ENCODE measurements at places on chromosomes 1 and 21.
A peak's percentile ranks its signal among the peaks of the same experiment; 100 is the strongest.

GRCh38 chr1:27960762-27961645, 1.2 kb downstream of the XKR8 start:
- no peak for DNase-seq

DNA sequence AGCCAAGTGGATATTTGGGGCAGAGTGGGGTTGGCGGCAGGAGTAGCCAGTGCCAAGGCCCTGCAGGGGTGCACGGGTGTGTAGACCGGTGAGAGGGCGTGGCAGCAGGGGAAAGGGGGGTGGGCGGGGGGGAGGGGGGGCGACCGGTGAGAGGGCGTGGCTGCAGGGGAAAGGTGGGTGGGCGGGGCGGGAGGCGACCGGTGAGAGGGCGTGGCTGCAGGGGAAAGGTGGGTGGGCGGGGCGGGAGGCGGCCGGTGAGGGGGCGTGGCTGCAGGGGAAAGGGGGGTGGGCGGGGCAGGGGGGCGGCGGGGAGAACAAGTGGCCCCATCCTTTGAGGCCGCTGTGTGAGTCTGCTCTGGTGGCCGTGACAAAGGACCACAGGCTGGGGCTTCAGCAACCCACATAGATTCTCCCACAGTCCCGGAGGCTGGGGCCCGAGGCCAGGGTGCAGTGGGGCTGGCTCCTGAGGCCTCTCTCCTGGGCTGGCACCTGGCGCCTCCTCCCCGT, 25.8 kb downstream of the RRP1 start:
- DNase-seq: no peak

- no peak for DNase-seq
These were observed 14.0 kb upstream of the SGIP1 start for GRCh38 chr1:66519992-66520391.

DNA sequence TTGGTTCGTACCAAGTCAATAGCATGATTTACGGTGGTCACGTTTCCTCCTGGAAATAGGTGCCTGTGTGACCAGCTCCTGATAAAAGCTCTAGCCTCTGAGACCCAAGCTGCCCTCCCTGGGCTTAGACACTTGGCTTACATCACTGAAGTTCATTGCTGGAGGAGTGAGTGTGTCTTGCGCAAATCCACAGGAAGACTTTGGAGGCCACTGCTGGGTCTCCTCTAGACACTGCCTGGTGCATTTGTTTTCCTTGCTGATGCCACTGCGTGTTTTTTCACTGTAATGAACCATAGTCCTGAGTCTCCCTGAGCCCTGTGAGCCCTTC, 230.6 kb downstream of the DSCAM start:
- no peak for DNase-seq

DNA sequence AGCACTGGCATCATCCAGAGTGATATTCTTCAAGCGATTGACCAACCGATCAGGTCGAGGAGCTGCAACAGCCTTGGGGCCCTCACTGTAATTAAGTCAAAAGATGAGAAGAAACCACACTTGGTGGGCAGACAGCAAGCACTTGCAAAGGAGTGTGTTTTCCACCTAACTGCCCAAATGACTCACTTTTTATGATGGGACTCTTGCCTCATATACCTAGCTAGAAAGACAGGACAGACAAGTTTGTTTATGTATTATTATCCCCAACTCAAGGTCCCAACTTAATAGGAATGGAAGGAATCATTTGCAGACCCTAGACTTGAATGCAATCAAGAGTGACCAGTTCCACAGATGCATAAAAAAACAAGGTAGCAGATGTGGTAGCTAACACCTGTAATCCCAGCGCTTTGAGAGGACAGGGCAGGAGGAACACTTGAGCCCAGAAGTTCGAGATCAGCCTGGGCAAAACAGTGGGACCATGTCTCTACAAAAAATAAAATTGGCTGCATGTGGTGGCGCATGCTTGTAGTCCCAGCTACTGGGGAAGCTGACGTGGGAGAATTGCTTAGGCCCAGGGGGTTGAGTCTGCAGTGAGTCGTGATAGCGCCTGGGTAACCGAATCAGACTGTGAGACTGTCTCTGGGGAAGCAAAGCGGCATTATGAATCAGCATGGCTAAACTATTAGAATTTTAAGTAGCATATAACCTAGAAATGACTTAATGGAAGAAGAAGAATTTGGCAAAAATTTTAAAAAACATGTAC, 2.3 kb upstream of the NRAS start:
- DNase-seq: peak; percentile 40

GRCh38 chr1:159352436-159352835, 50.3 kb downstream of the FCER1A start:
- no peak for DNase-seq

DNA sequence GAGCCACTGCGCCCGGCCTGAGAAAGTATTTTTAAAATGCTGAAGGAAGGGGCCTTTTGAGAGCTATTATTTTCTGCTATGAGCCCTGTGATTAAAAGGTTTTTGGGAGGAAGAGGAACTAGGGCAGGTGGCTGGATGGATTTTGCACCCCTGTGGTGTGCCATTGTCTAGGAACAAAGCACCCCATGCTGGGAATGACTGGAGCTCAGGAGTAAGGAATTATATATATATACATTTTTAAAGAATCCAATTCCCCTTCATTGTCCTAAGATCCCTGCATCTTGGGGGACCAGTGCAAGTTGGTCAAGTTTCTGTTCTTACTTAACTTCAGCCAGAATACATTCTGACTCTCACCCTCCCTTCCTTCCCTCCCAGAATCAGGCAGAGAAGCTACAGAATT, 91.6 kb downstream of the ZNF648 start:
- DNase-seq: no peak

DNA sequence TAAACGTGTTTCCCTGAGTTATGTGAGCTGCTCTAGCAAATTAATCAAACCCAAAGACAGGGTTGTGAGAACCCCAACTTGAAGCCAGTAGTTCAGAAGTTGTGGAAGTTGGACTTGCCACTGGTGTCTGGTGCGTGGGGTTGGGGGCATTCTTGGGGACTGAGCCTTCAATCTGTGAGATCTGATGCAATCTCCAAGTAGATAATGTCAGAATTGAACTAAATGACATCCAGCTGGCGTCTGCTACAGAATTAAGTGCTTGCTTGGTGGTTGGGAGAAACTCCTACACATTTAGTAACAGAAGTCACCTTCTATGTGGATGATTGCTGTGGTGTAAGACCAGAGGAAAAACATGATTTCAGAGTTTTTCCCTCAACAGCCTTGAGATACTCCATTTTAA, 207.4 kb downstream of the FGGY start:
- no peak for DNase-seq

DNA sequence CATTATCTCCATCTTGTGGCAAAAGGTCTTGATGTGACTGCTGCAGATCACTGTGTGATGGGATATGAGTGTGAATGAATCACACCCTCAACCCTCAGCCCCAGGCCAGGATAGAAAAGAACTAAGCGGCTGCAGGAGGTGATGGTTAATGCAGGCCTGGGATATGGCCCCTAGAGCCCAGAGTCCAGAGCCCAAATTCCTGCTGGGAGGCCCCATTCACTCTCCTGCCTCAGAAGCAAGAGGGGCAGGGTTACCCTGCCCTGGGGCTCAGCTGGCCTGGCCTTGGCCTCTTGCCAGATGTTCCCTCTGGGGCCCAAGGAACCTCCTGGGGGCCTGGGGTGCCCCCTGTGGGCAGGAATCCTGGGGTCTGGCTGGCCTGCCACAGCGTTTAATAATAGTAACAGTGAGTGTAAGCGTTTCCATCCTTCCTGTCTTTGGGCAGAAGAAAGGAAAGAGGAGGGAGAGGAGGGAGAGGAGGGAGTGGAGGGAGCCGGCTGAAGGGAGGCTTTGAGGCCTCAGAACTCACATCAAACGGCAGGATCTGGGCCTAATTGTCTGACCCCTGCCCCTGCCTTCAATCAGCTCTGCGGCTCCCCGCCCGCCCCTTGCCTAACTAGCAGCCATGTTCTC, 26.2 kb downstream of the DMAP1 start:
- peak; percentile 38 for DNase-seq

DNA sequence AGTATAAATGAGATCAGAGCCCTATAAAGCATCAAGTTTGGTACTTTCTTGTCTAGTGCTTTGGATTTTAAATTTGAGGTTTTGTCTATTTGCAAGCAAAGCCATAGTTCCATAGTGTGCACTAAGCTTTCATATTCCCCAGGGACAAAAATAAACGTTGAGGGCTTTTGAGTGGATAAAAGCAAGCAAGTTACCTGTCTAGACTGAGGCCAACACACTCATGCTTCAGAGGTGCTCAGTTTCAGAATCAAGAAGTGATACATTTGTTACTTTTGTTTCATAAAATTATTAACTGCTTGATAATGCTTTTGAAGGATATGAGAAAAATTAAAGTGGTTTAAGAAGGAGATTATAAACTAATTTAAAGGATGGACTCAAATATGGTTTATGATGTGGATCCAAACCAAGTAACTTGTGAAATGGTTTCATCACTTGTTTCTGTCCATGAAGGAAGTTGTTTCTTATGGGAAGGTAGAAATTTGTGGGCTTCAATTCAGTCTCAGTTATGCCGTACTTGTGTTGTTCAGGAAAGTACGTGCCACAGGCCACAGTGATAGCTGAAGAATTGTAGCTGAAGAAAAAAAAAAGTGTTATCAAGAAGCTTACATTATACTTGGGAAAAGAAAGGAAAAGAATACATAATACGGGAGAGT, 71.2 kb downstream of the CHRM3 start:
- no peak for DNase-seq

- DNase-seq: no peak
These were observed 646 bp downstream of the IER5 start for GRCh38 chr1:181089017-181089675.

GRCh38 chr21:27564684-27565301, 597.9 kb upstream of the ADAMTS5 start:
- DNase-seq: peak; percentile 62

DNA sequence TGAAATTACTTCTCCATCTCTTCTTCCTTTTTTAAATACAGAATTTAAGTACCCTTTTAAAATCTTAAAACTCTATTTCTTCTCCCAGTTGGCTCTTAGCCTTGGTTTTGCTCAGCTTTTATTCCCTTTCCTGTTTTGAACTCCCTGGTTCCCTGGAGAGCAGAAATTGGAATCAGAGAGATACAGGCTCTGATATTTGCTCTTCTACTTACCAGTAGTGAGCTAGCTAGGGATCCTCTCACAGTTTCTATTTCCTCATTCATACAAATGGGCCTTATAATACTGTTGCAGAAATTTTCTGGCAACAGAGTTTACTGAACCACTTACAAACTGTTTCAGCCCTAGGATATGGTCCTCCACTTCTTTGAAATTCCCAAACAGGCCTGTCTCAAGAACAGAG, 606.3 kb downstream of the NUF2 start:
- no peak for DNase-seq

GRCh38 chr1:248733566-248733965, 22.0 kb downstream of the LYPD8 start:
- no peak for DNase-seq

DNA sequence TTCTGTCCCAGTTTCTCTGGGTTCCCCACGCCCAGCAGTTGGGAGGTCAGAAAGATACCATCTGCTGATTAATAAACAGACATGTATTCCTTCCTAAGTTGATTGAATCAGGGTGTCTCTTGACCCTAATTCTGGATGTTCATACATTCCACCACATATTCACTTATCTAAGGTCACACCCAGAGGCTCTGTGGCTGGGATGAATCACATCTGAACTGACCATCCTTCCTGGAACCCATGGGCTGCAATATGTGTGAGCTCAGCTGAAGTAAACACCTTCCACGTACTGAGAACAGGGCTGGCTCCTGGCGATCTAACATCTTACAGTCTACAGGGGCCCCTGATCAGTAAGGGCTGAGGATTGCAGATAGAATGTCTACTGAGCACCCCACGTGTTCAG, 20.5 kb upstream of the TRABD2B start:
- peak; percentile 98 for DNase-seq

- DNase-seq: no peak
These were observed 366.9 kb downstream of the DPYD start for GRCh38 chr1:97553971-97554370.

- DNase-seq: no peak
These were observed 1.7 kb downstream of the TSPEAR start for GRCh38 chr21:44709426-44710293.

DNA sequence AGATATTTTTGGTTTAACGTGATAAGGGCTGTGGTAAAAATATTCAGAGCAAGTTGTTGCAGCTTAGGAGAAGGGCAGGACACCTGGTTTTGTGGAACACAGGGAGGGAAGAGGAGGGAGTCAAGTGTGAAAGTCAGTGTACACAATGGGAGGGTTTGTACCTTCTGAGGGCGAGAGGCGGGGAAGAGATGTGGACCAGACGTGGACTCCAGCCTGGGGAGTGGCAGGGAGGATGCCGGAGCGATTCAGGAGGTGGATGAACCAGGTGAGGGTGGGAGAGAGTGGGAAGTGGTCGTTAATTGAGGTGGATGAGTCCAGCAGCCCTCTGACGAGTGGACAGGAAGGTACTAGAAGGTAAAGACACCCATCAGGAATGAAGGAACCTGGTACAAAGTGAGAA, 52.2 kb upstream of the IRF2BP2 start:
- DNase-seq: no peak

- no peak for DNase-seq
These were observed 96.1 kb upstream of the PRMT6 start for GRCh38 chr1:106960412-106960811.

- DNase-seq: no peak
These were observed at the start of gene AGRN for GRCh38 chr1:1020000-1020404. Gene AGRN, plus strand, starts transcription at chr1:1020120. Its CDS starts 53 bp downstream, at chr1:1020173.

- no peak for DNase-seq
These were observed 42.4 kb downstream of the OLFML3 start for GRCh38 chr1:114021665-114022099.

DNA sequence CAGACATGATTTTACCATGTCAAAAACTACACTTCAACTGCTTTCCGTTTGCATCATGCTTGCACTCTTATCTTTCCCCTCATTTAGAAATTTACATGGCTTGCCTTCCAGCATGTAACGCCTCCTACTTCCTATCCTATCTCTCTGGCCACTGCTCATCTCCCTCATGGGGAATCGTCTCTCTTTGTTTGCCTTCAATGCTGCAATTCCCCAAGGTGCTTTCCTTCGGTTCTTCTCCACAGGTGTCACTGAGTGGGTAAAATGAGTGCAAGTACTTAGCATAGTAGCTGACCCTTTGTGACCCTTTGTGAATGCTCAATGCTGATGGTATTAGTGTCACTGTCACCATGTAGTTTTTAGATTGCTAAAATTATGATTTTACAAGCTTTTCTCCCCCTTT, 63.1 kb downstream of the APP start:
- no peak for DNase-seq

DNA sequence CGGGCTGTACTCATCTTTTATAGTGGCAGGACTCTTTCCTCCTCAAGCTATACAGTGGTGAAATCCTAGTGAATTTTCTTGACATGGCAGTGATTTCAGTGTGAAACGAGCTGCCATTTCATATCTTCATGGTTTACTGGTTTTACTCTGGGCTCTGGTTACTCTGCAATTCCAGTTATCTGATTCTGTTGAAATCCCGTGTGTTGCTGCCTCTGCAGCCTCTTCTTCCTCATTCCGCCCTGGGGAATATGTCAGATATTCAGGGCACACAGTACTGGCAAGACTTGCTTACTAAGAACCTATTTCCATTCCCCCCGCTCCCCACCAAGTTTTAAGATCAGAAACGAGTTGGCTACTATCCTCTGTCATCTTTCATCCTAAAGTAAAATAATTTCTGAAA, 7.9 kb upstream of the OR2B11 start:
- DNase-seq: peak; percentile 11

GRCh38 chr1:193471981-193472380, 285.6 kb upstream of the B3GALT2 start:
- no peak for DNase-seq
